ENCODE measurements at places on chromosomes 4 and X. TPM values are rescaled to one million over a fixed set of nuclear protein-coding genes. Genes with fewer than 3 reads are reported as not detected.

DNA sequence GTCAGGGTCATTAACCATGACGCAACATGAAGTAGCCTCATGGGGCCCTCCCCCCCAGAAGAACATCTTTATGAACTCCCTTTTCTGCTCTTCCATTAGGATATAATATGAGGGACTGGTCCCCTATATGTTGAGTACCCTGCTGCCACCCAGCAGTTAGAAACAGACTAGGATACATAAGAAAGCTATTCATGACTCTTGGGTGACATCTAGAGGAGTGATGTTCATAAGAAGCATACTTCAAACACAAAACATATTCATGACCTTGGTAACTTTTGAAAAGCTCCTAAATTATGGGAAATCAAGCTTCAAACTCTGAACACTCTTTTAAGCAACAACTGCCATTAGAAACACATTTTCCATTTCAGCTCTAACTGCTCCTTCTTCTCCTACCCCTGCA, 155.2 kb upstream of the SPIN4 start:
- no peak for DNase-seq

SSX1 gene
- polyA plus RNA-seq = not detected

- peak; percentile 73 for DNase-seq
These were observed at the start of gene BEX4 for GRCh38 chrX:103214870-103215424. TSS of gene BEX4 (plus strand) at chrX:103215108. CDS start at chrX:103216154, 1,046 bp downstream.

GRCh38 chr4:29304595-29304994, 1415.6 kb upstream of the PCDH7 start:
- no peak for DNase-seq

GRCh38 chr4:109723110-109723509, 6.8 kb downstream of the PLA2G12A start:
- no peak for DNase-seq

GRCh38 chr4:74385386-74385785, 20.4 kb downstream of the EREG start:
- DNase-seq = no peak

DNA sequence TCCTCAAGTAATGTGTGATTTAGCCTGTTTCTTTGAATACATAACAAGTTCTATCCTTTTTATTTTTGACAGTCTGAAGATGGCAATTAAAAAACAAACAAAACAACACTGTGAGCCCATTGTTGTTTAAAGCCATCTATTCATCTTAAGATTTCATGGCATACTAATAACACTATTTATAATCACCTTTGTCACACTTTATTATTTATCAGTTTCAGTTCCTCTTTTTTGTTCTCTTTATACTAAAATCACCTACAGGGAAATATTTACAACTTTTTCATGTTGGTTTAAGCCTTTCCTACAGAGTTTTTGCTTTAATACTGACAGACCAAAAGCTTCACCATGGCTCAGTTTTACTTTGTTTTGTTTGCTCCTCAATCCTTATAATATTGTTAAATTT, 247.4 kb upstream of the CTSO start:
- DNase-seq = no peak

CDK16 gene
- 3.9 TPM for polyA plus RNA-seq

SPANXA1 gene
- polyA plus RNA-seq = not detected

Measured in CD4-positive, CD25-positive, alpha-beta regulatory T cell (primary cell).